Urinary bladder (tissue), 4 donors: ENCODE measurements at places on chromosomes 1 and 21. TPM values are rescaled to one million over a fixed set of nuclear protein-coding genes. Genes with fewer than 3 reads are reported as not detected.

The C1orf210 gene
- total RNA-seq, result 0.90 TPM

The TNN gene
- 2.2 TPM for total RNA-seq

The QSOX1 gene
- 137 TPM for total RNA-seq

The HSPA6 gene
- 1.2 TPM for total RNA-seq

The RXFP4 gene
- total RNA-seq, result not detected

The CCDC190 gene
- total RNA-seq, result 0.26 TPM

The SEC16B gene
- 8.6 TPM for total RNA-seq

The MIA3 gene
- 64.2 TPM for total RNA-seq
